H4 (cell line): ENCODE measurements at places on chromosomes 7 and 10. TPM values are rescaled to one million over a fixed set of nuclear protein-coding genes. Genes with fewer than 3 reads are reported as not detected.

GRM3 gene
- not detected in 2 replicates for total RNA-seq

GPC2 gene
- 0.95 and 3.6 TPM in 2 replicates for total RNA-seq

HOXA4 gene
- total RNA-seq: 0.88 and 1.2 TPM in 2 replicates

PDZD7 gene
- 0.21 and 0.97 TPM in 2 replicates for total RNA-seq

WIPF3 gene
- not detected in 2 replicates for total RNA-seq

SLC39A12 gene
- total RNA-seq: not detected in 2 replicates

DNA sequence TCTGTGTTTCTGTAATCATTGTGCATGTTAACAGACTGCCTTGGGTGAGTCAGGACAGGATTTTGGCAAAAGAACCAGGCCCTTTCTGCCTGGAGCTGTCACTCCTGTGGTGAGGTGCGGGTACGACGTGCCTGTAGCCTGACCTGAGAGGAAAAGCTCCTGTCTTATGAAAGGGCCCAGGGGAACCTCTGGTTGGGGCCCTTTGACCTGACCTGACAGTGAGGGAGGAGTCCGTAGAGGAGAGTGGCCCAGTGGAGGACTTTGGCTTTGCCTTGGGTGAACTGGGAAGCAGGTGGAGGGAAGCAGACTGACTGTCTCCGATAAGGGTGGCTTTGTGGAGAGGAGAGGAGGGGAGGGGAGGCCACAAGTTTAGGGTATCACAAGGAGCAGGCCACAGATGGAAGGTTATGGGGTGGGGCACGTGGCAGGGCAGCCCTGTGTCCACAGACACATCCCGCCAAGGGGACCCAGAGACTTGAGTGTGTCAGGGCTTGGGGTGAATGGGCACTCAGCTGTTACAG is 6.9 kb downstream of the PFKP start:
- no peak for DNase-seq

- DNase-seq: peak; percentile 63
These were observed 511 bp upstream of the NRP1 start for GRCh38 chr10:33334805-33335550.

GRCh38 chr10:63237396-63237795 is 104.3 kb downstream of the NRBF2 start:
- DNase-seq: no peak

- DNase-seq: no peak
These were observed at the start of gene PLAC9 for GRCh38 chr10:80132299-80133139. Gene PLAC9 (plus strand): TSS chr10:80132730. CDS start chr10:80132763, 33 bp downstream.

GRCh38 chr7:2384354-2385243 is 18.8 kb upstream of the CHST12 start:
- no peak for DNase-seq

GRCh38 chr7:105044449-105045070 is 30.6 kb downstream of the KMT2E start:
- DNase-seq: no peak

GRCh38 chr10:20094226-20094976 is 278.2 kb downstream of the PLXDC2 start:
- no peak for DNase-seq

DNA sequence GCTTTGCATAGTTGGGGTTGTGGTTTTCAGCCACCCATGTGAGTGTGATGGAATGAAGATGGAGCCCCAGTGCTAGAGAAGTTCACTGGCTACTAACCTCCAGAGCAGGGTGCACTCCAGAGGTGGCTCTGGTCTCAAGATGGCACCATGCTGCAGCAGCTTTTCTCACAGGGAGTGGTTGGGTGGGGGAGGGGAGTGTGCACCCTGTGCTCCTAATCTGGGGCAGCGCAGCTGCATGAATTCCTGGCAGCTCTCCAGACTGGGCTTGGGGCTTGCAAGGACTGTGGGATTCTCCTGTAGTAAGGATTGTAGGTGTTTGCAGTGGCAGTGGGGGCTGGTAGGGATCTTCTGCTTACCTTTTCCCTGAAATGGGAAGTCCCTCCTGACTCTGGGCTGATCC is 23.7 kb downstream of the PHTF2 start:
- no peak for DNase-seq

DNA sequence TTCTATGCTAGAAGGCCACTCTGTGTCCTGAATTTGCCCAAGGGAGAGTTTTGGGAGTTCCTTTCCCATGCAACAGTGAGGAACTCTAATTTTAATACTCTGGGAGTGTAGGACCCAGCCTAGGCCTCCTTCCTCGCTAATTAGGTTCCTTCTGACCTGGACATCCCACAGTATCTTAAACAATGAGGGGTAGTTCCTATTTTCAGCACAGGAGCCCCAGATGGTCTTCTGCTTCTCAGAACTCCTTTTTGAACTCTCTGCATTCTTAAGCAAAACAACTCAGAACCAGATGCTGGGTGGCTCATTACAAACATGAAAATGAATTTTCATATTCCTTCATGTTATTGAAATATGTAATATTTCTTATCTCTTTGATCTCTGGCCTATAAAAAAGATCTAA is 116.9 kb downstream of the LRMDA start:
- DNase-seq: no peak

DNA sequence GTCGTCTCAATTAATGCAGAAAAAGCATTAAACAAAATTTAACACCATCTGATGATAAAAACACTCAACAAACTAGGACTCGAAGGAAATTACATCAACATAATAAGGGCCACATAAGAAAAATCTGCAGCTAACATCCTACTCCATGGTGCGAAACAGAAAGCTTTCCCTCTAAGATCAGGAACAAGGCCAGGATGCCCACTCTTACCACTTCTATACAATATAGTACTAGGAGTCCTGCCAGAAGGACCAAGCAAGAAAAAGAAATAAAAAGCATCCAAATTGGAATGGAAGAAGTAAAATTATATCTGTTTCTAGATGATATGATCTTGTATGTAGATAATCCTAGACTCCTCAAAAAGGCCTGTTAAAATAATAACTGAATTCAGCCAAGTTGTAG is 143.8 kb upstream of the GPR22 start:
- DNase-seq: no peak

DNA sequence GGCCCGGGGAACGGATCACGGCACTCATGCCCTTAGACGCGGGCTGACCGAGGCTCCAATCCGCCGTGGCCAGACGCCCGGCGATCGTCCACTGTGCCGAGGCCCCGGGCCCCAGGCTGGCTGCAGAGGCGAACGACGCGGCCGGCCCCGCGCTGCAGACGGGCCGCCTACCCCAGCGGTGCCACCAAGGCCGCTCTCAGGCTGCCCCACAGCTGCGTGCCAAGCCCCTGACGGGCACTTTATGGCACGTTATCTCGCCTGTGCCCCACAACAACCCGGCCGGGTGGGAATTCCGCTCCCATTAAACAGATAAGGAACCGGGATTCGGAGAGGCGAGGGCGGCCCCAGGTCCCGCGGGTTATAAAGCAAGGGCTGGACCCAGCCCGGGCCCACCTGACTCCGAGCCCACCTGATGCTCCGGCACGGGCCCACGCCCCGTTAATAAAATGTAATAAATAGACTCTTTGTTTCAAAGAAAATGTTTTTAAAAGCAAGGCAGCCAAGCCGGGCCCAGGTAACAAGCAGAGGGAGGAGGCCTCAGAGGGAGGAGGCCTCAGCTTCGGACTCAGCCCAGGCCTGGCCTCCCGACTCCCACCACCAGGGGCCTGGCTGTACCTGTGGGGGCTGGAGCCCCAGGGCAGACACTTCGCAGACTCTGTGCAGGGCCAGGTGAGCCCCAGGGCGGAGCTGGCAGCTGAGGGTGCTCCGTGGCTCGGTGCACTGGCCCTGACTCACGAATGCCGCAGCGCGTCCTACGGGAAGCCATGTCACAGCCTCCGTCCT is 79.7 kb downstream of the FOXL3 start:
- no peak for DNase-seq

DNA sequence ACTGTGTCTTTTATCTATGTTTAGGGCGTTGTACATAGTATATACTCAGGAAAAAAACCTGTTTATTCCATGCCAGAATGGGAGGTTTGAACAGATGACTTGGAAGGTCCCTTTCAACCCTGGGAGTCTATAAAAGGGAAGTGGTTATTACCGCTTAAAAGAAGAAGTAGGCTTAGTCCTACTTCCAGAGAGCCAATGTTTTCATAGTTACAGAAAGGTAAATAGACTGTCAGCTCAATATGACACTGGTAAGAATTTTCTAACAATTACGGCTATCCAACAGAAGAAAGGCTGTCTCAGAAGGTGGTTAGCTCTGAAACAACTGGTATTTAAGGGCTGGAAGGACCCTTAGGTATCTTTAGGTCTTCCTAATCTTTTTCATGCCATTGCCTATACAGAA is 1.1 kb upstream of the TFAM start:
- DNase-seq: no peak

- DNase-seq: peak; percentile 96
These were observed 80.9 kb upstream of the AGBL3 start for GRCh38 chr7:134905375-134905774.
